ENCODE measurements at places on chromosomes 1 and 21.

GRCh38 chr1:198848649-198849048 is 209.8 kb downstream of the PTPRC start:
- no peak for DNase-seq

DNA sequence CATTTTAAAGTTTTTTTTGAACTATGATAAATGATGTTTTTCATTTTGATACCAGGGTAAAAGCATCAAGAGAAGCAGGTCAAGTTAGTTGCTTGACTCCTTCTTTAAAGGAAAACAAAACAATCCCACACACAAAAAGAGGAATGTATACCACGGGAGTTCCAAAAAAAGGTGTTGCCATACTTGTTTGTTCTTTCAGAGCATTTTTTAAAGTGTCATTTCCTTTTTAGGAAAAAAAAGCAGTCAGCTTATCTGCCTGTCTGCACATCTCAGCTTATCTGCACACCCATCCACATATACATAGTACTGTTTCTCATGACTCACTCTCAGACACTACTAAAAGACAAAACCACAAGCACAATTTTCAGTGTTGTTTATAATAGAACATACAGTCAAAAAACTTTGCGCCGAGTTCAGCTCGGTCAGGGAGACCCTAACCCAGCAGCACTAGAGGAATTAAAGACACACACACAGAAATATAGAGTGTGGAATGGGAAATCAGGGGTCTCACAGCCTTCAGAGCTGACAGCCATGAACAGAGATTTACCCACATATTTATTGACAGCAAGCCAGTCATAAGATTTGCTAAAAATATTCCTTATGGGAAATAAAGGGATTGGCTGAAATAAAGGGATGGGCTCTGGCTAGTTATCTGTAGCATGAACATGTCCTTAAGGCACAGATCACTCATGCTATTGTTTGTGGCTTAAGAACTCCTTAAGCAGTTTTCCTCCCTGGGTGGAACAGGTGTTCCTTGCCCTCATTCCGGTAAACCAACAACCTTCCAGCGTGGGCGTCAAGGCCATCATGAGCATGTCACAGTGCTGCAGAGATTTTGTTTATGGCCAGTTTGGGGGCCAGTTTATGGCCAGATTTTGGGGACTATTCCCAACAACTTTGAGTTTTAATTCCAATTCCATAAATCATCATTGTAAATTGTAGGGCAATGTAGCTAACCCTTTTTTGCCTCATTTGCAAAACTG is 11.4 kb upstream of the MNDA start:
- no peak for DNase-seq

DNA sequence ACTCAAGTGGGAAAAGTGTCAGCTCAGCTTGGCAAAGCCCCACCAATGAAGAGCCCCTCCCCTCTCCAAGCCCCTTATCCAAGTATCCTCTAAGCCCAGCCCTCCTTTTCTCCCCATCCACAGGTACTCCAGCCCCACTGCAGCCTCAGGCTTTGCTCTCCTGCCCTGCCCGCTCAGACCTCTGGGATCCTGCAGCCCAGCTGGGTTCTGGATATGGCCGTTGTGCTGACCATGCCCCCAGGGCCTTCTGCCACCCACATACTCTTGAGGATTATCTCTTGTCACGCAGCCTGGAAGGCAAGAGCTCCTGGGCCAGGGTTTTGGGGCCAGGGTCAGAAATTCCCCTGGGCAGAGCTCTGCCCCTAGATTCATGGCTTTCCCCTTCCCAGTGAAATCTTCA is 4.7 kb downstream of the SHISA4 start:
- DNase-seq, result no peak

GRCh38 chr21:42067531-42068255 is 3.4 kb upstream of the UMODL1 start:
- no peak for DNase-seq

DNA sequence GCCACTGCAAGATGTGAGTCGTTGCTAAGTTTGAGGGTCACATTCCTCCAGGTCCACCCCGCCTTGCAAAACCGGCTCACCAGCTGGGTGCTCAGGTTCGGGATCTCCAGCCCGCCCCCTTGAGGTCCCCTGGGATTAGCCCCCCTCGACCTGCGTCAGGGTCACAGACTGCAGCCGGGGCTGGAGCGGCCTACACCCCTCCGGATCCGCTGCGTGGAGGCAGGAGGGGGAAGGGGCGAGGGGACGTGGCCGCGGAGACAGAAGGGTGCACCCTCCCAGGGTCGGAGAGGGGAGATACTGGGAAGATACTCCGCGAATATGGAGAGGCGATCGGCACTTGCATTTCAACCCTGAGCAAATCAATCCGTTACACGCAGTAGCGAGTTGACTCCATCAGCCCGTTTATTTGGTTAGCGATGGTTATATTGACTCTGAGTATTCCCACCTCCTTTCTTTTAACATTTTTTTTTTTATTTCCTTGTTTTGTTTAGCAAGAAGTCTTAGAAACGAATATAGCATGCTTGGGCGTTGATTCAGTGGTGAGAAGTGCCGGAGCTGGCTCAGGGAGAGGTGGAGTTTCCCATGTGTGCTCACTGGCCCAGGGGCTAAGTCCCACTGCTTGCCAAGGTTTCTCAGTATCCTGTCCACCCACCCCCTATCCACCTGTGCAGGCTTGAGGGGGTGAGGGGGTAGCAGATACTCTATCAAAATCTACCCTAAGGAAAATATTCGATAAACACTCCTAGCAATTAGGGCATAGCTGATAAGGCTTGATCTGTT is 997 bp downstream of the IFNAR2 start:
- no peak for DNase-seq

- DNase-seq, result no peak
Observed at GRCh38 chr1:44405798-44406736, 1.0 kb downstream of the RNF220 start.

DNA sequence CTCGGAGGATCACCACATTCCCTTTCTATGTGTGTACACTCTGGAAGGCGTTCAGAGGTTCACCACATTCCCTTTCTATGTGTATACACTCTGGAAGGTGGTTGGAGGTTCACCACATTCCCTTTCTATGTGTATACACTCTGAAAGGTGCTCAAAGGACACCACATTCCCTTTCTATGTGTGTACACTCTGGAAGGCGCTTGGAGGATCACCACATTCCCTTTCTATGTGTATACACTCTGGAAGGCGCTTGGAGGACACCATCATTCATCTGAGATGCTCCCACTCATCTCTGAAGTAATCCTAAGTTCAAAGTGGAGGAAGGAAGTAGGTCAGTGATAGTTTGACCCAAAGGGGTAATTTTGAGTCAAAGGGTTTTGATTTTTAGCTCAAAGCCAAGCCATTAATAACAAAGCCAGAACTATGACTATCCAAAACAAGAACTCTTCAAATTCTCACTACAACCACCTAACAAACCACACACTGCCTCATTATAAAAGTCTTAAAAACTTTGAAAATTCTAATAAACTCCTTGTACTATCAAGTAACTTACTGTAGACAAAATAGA is 32.9 kb downstream of the NRIP1 start:
- DNase-seq, result no peak

- DNase-seq, result no peak
Observed at GRCh38 chr1:6141592-6141991, 38.5 kb downstream of the CHD5 start.

GRCh38 chr1:19710825-19711611 is 46.3 kb downstream of the HTR6 start:
- no peak for DNase-seq

- DNase-seq, result no peak
Observed at GRCh38 chr1:200275415-200275814, 134.4 kb downstream of the ZNF281 start.
